ENCODE measurements at places on chromosomes 3 and 15. TPM values are rescaled to one million over a fixed set of nuclear protein-coding genes. Genes with fewer than 3 reads are reported as not detected.

DNA sequence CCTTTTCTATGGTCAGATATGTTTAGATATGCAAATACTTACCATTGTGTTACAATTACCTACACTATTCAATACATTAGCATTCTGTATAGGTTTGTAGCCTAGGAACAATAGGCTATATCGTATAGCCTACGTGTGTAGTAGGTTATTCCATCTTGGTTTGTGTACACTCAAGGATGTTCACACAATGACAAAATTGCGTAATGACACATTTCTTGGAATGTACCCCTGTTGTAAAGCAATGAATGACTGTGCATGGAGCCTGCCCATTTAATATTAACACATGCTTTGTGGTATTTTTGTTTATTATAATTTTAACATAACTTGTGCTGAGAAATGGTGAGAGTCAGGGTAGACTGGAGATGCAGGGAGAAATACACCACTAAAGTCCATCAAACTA, 154.9 kb downstream of the LEKR1 start:
- DNase-seq = no peak

- no peak for DNase-seq
Measured at GRCh38 chr3:198112031-198112430, 152.0 kb downstream of the LMLN start.

DNA sequence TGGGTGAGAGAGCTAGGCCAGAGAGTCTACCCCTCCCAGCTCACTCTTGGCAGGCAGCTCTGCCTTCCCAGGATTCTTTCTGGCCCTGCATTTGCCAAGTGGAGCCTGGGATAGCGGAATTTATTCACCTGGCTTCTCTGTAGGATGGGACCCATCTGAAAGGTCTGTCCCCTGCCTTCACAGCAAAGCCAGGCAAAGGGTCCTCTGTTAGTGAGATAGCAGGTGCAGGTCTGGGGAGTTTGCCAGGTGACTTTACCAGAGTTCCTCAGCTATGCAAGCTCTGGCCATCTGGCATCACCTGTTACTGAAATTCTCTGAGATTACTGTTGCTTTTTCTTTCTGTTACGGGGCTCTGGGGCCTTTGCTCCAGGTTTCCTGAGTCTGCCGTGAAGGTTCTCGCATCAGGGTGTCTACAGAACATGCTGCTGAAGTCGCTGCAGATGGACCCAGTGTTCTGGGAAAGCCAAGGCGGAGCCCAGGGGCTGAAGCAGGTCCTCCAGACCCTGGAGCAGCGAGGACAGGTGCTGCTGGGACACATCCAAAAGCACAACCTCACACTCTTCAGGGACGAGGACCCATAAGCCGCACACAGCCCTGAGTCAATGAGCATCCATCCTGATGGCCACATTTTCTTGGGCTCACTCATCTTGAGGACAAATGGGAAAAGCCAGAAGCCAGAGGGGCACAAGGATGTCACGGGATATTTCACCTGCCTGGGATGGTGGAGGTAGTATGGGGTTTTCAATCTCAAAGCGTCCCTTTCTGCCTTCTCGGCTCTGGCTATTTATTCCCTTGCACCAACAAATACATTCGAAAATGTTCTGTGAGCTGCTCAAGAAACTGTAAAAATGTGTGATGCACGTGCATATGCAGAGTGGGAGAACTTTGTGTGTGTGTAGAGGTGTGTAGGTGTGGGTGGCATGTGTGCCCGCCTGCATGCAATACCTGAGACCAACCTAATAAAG, 49.8 kb downstream of the POMGNT2 start:
- DNase-seq = no peak

GRCh38 chr15:23897531-23897930, 210.4 kb upstream of the NDN start:
- no peak for DNase-seq

DNA sequence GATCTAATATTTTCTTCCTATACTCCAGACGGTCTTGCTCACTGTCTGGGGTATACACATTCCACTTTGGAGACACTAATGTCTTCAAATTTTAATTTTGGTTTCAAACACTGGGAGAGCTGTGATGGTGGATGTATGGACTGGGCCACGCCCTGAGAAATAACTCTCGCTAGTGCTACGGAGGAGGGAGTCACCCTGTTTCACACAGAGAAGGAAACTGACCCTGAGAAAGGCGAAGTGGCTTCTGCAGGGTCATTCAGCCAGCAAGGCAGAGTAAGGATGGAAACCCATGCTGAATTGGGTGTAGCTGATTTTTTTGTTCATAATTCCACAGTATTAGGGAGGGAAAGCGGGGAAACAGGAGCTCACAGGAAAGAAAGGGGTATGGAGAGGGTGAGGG, 8.6 kb upstream of the SKIC8 start:
- DNase-seq = no peak

GRCh38 chr3:97975466-97975865, 3.2 kb upstream of the RIOX2 start:
- no peak for DNase-seq

GRCh38 chr15:38362355-38362754, 91.6 kb upstream of the FAM98B start:
- no peak for DNase-seq

DNA sequence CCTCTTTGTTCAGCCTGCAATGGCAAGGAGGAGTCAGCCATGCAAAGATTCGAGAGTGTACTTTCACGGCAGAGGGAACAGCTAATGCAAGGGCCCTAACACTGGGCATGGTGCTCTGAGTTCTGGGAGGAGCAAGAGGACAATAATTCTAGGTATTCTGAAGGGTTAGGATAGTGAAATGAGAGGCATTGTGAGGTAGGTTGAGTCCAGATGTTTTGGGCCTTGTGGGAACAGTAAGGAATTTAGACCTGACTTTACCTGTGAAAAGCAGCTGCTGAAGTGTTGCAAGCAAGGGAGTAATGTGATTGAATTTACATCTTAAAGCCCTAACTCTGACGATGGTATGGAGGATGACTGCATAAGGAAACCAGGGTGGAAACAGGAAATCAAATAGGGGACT, 211.6 kb downstream of the CNTN3 start:
- no peak for DNase-seq

DNA sequence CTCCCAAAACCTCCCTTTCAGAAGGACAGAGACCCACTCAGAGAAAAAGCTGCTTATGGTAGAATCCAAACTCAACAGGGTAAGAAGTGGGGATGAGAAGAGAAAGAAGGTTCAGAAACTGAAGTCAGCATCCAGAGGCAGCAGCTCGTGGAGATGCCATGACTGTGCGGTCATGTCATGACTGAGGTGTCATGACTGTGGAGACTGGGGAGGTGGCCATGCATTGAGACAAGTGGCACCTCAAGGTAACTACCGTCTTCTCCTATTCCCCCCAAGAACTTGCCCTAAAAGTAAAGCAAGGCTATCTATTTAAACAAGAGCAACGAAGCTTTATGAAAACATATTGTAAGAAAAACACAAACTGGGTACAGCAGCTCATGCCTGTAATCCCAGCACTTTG, 15.1 kb downstream of the CHRNA3 start:
- DNase-seq = no peak

GRCh38 chr15:70947351-70948335, 55.0 kb downstream of the LRRC49 start:
- DNase-seq = no peak

GRCh38 chr3:169147238-169148008, 516.1 kb downstream of the MECOM start:
- DNase-seq = no peak

- no peak for DNase-seq
Measured at GRCh38 chr15:61318301-61318700, 89.2 kb upstream of the RORA start.

- no peak for DNase-seq
Measured at GRCh38 chr3:44252332-44252959, 10.8 kb downstream of the TOPAZ1 start.

DNA sequence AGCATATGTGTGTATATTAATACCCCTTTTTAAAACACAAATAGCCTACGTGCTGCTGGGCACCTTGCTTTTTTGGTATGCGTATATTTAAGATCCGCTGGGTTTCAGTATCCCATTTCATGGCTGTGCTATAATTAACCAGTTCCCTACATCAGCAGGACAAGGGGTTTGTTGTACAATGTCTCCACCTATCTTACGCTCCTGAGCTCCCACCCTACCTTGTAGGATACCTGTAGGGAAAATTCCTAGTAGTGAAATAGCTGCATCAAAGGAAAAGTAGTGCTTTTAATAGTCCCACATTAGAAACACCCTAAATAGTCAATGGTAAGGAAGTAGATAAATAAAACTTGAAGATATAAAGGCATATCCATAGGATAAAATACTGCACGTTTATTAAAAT, 1.4 kb downstream of the MAP6D1 start:
- DNase-seq = no peak

- no peak for DNase-seq
Measured at GRCh38 chr3:46576386-46576785, 10.3 kb upstream of the LRRC2 start.

DNA sequence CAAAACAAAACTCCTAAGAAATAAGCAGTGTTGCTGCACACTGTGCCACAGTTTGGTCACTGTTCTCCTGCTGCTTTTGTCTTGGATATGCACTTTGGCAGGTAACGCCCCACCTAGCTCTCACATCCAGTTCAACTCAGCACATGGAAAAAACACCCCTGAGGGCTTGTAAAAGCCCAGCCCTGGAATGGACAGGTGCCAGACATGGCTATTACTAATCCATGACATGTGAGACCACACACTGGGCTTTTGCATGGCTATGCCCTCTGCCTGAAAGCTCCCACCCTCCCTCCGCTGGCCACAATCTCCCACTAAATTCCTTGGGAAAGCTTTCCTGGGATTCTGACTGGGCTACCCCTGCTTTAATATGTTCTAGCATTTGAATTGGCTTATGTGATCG, 24.7 kb upstream of the ZBED2 start:
- DNase-seq = no peak

- no peak for DNase-seq
Measured at GRCh38 chr15:73959012-73959581, 32.8 kb downstream of the LOXL1 start.

DNA sequence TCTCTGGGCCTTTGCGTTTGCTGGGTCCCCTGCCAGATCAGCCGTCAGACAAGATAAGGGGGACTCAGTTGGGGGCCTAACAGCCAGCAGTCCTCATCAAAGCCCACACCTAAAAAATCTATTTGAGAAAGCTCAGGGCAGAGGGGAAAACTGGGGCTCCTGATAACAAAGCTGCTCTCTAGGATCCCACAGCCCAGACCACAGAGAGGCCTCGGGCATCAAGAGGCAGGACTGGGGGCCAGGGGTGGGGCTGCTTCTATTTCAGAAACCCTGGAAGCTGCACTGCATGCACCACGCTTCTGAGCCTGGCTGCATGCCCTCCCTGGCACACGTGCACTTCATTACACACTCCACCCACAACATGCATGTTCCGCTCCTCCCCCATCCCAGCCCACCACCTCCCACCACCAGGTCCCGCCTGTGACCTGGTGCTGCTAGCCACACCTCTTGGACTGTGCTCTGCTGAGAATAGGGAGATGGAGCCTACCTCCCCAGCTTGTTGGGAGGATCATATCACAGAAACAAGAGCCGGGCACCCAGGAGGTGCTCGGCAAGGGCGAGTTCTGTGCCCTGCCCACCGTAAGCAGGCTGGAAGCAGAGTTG, 26.6 kb downstream of the FBLN2 start:
- no peak for DNase-seq

BMF gene
- 16.4 TPM for total RNA-seq

CTXND1 gene
- total RNA-seq = 0.09 TPM

ADAMTSL3 gene
- total RNA-seq = 48.2 TPM

FAM162A gene
- 99.9 TPM for total RNA-seq

NOX5 gene
- total RNA-seq = 0.21 TPM

KBTBD12 gene
- 0.59 TPM for total RNA-seq

TERC gene
- total RNA-seq = 530 TPM

MED12L gene
- 0.88 TPM for total RNA-seq

FAM98B gene
- total RNA-seq = 37.6 TPM

CNTN6 gene
- not detected for total RNA-seq

CYP19A1 gene
- not detected for total RNA-seq

MRAS gene
- 13.8 TPM for total RNA-seq

CYP11A1 gene
- not detected for total RNA-seq
